Transverse colon (tissue), 4 donors: ENCODE measurements at places on chromosomes 5 and 9. TPM values are rescaled to one million over a fixed set of nuclear protein-coding genes. Genes with fewer than 3 reads are reported as not detected.

GRCh38 chr9:132141948-132142594 lies 19.8 kb upstream of the NTNG2 start:
- no peak for DNase-seq

- no peak for DNase-seq
Measured at GRCh38 chr9:137724818-137725240, 106.0 kb downstream of the EHMT1 start.

Gene TAF11L10
- not detected for total RNA-seq

DNA sequence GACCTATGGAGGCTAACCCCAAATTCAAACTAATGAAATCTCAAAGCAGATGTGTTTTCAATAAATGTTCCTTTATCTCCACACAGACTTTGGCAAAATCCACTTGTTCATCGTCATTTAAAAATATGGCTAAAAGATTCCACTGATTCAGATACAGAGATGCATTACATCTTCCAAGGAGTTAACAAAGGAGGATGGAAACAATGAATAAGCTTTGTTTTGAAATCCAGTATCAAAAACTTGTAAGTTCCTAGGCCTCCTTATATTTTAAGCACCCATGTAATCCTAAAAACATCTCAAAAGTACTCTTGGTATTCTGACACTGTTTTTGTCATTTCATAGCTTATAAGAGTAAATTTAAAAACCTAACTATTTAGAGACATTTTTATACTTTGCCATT lies 345.6 kb upstream of the ACTBL2 start:
- DNase-seq = no peak

DNA sequence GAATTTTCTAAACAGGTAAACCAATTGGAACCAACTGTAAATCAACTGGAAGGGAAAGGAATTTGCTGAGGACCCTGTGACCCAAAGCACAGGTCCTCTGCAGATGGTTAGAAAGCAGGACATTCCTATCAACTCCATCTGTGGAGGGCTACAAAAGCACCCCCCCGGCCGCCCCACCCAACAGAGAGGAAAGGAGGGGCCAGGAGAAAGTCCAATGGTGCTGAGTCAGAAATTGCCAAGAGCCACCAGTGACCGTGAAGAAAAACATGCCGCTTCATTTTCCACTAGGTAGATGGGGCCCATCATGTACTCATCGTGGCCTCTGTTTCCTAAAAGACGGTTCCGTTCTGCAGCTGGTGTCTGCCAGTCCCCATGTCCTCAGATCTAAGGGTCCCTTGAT lies 66.3 kb downstream of the RAPGEF1 start:
- DNase-seq = no peak

GRCh38 chr5:41252036-41252435 lies 38.7 kb upstream of the C6 start:
- no peak for DNase-seq
